ENCODE measurements at places on chromosomes 6 and 20.

DNA sequence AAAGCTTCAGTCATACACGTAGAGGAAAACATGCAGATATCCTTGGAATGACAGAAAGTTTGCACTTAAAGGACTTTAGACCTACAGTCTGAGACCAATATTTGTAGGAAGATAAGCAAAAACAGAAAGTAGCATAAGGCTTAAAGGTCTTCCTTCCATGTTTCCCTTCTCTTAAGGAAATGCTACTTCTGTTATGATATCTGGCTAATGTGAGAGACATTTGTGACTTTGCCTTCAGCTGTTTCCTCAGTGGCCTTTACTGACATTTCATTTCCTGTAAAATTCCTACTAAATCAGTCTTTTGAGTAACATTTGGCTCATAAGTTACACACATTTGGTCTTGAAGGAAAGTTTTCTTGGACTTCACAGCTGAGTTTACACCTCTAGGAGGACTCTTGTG is 713.4 kb downstream of the TBC1D32 start:
- no peak for DNase-seq

DNA sequence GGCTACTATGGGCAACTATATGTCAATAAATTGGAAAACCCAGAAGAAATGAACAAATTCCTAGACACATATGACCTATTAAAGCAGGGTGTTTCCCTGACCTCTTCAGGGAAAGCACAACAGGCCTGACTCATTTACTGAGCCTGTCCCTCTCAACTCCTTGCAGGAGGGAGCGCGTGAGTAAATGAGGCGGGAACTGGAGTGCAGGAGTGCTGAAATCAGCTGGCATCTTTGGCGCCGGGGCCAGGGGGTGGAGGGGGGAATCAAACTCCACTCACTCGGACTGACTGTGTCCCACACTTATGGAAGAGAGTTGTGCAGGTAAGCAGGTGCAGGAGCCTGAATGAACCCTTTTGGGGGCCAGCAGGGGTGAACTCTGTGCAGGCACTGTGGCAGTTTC is 671.2 kb upstream of the PTCHD4 start:
- no peak for DNase-seq

- no peak for DNase-seq
Observed at GRCh38 chr6:121603486-121603885, 168.0 kb downstream of the GJA1 start.

DNA sequence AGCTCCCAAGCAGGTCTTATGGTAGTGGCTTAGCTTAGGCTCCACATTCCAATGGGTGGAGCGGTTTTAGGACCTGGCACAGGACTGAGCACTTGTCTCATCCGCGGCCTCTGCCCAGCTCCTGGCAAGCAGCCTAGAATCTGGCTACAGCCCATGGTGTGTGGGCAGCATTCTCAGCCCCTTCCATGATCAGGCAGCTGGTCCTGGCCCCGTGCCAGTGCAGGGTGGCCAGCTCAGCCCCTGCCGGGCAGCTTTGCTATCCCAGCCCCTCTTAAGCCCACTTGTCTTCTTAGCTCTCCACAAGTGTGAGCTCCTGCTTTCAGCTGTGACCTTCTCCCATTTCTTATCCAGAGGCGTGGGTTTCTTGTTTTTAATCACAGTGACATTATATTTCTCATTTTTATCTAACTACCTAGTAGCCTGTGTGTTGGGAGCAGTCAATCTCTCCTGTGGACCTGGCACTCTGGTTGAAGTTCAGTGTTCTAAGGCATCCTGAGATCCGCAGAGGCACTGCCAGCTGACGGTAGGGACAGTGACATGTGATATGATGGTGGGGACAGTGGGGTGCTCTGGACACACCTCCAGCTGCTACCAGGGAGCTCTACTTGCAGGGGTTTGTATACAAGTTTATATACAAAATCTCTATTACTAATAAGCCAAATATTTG is 119.9 kb upstream of the PRND start:
- DNase-seq = no peak

- DNase-seq = no peak
Observed at GRCh38 chr20:32681175-32682084, 7.7 kb upstream of the C20orf203 start.

DNA sequence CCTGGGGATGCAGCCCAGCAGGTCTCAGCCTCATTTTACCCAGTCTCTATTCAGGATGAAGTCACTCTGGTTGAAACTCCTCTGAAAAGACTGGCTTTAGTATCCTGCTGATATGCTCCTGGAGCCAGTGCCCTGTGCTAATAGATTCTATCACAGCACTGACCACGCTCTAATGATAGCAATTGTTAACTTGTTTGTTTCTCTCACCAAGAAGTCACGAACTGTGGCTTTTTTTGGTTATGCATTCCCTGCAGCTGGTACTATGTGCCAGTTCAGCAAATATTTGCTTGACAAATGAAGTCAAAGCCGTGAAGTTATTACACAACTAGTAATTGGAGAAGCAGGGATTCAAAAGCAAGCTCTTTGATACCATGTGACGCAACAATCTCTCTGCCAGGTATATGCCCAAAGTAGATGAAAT is 754.6 kb downstream of the KIF16B start:
- no peak for DNase-seq

DNA sequence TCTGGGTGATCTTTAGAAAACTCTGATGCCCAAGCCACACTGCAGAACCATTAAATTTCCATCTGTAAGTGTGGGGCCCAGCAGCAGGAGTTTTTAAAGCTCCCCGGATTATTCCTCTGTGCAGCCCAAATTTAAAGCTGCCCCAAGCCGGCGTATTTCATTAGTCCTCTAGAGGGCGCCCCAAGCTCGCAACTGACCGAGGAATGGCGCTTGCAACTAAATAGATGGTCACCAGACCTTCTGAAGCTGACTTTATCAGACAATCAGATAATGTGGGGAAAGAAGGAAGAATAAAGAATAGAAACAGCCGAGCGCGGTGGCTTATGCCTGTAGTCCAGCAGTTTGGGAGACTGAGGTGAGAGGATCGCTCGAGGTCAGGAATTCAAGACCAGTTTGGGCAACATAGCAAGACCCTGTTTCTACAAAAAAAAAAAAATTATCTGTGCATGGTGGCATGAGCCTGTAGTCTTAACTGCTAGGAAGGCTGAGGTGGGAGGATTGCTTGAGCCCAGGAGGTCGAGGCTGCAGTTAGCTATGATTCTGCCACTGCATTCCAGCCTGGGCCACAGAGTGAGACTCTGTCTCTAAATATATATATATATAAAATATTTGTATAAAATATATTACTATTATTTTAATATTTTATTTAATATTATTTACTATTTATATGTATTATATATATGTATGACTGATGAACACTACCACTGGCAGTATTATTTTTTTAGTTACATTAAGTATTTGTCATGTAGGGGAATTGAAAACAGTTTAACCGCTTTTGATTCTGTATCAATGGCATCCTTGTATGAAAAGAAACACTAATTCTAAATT is 56.0 kb downstream of the OTOR start:
- DNase-seq = no peak

GRCh38 chr6:37155394-37156312 is 14.3 kb upstream of the PIM1 start:
- DNase-seq = no peak

DNA sequence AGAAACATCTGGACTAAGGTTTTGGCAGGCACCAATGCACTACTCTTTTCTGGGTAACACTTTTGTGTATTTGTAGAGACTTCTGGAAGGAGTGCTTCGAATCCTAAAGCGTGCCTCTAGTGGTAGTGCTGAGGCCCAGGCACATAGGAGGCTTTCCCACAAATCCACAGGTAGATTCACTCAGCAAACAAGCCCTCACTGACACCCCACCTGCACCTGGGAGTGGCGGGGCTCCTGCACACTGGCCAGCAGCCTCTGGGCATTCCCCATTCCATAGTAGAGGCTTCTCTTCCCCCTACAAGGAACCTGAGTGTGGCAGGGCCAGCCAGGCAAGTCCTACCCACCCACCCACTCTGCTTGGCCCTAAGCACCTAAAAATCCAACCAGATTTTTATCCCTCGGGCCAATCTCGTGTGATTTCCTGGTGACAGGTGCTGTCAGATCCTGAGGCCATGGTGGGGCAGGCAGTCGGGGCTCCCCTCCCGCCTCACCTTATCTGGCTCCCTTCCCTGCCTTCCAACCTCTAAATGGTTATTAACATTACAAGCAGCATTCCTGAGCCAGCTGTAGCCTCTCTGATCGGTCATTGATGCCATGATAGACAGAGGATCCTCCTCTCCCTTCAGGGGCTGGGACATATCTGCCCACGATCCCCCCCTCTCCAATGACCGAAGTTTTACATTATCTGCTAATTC is 82.4 kb downstream of the SLC2A10 start:
- DNase-seq = no peak

- DNase-seq = no peak
Observed at GRCh38 chr6:117637770-117638169, 35.5 kb upstream of the GOPC start.

GRCh38 chr6:26493258-26493657 is 6.8 kb upstream of the BTN1A1 start:
- no peak for DNase-seq

DNA sequence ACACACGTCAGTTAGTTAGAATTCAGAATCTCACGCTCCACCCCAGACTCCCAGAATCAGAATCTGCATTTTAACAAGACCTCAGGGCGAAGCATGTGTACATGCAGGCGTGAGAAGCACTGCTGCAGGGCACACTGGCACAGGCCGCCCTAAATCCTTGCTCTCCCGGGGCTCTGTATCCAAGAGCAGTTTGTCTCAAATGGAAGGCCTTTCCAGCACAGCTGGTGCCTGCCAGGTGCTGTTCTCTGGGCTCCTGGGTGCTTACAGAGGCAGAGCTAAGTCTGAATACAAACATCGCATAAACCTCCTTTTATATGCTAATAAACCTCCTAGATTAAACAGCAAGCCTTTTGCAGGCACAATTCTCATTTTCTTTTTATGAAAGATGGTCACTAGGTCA is 119.1 kb upstream of the CD93 start:
- DNase-seq = no peak
